ENCODE measurements at places on chromosomes 1 and 21.

DNA sequence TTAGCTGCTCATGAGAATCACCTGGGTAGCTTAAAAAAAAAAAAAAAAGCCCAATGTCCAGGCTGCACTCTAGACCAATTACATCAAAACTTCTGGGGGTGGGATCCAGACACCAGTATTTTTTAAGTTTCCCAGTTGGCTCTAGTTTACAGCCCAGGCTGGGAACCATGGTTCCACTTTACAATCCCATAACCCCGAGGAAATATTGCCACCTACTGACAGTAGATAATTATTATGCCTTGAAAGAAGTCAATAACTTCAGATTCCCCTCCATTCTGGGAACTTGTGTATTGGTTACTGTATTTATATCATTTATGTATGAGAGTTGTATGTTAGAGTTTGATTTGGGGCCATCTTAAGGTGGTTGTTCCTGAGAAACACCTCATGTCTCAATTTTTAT, 100.2 kb downstream of the SPATA46 start:
- DNase-seq, result peak; percentile 2

DNA sequence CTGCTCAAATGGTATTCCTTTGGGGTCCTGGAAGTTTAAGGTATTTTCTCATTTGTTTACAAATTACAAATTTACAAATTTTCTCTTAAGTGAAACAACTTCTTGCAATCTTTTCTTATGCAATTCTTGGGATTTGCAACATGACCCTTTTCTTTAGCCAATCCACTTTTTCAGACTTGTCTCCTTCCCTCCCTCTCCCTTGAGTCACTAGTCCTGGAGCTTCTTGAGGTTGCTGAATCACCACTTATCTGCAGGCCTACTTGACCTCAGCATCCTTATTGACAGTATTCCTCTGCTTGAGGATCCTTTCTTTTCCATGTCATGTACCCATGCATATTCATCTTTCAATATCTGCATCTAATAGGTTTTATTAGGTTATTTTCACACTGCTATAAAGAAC, 302.8 kb upstream of the ADAMTS5 start:
- peak; percentile 55 for DNase-seq

DNA sequence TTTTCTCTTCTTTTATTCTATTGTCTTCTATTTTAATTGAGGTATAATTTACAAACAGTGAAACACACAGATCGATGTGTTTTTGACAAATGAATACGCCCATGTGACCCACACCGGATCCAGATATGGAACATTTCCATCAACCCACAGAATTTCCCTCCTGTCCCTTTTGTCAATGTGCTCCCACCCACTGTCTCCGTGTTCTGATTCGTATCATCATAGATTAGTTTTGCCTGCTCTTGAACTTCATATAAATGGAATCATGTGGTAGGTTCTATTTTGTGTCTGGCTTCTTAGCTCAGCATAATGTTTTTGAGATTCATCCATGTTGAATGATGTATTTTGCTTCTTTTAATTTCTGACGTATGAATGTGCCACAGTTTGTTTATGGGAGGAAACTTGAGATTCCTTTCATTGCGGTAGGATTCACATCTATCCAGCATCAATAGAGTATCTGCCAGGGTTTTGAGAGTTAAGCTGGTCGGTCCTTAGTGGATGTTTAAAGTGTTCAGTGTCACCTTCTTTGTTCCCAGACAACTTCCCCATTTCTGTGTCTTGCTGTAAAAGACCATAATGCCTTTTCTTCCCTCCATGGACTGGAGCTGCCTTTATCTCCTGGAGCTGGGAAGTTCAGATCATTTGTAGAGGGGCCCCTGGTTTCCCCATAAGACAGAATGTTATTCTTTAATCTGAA, 14.7 kb downstream of the NAV1 start:
- no peak for DNase-seq

- no peak for DNase-seq
These were observed 20.8 kb upstream of the PTPRF start for GRCh38 chr1:43509740-43510375.

- DNase-seq, result no peak
These were observed 38.2 kb downstream of the ZBTB40 start for GRCh38 chr1:22489823-22490222.

DNA sequence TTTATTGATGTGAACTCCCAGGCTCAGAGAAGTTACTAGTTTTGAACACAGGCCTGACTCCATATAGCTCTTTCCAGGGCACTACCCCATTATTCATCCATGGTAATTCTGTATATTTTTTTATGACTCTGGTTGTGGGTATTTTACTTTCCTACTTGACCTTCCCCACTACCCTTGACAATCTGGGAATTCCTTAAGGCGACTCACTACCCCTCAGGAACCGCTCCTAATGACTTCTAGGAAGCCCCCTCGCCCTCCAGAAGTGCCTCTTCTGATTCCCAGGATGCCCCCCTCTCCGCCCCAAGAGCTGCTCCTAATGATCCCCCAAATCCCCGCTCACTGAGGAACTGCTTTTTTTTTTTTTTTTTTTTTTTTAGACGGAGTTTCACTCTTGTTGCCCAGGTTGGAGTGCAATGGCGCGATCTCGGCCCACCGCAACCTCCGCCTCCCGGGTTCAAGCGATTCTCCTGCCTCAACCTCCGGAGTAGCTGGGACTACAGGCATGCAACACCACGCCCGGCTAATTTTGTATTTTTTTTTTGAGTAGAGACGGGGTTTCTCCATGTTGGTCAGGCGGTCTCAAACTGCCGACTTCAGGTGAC, 972 bp upstream of the KDM4A start:
- no peak for DNase-seq

GRCh38 chr1:47505267-47505666, 67.4 kb downstream of the FOXD2 start:
- no peak for DNase-seq

- no peak for DNase-seq
These were observed 532 bp downstream of the ERO1B start for GRCh38 chr1:236281198-236281653.

DNA sequence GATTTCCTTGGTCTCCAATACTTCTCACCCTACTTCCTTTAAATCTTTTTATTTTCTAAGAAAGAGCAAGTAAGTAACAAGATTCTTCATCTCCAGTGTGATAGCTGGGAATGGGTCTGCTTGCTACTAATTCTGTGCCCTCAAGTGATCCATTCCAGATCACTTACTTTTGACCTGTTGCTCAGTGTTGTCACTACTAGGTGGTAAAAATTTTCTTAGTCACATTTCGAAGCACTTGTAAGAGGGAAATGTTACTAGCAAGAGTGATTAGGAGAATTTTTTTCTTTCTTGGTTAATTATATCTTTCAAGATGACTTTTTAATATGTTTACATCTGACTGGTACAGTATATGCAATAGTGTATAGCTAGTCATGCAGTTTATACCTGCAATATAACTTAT, 2.2 kb downstream of the UBAP2L start:
- DNase-seq, result no peak

DNA sequence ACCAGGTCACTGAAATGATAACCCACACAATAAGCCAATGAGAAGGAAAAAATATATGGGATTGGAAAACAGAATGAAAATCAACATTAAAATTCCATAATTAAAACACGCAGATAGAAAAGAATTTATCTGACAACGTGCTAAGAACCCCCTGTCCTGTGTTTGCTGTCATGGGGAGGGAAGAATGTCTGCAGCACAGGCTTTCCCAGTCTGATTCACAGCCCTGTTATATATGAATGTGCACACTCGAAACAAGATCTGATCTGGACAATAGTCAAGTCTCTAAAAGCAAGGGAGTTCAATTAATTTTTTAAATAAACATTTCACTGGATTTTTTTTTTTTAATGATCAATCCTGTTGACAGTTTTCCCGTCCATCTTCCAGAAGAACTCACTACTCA, 220.0 kb downstream of the RERE start:
- DNase-seq, result no peak

DNA sequence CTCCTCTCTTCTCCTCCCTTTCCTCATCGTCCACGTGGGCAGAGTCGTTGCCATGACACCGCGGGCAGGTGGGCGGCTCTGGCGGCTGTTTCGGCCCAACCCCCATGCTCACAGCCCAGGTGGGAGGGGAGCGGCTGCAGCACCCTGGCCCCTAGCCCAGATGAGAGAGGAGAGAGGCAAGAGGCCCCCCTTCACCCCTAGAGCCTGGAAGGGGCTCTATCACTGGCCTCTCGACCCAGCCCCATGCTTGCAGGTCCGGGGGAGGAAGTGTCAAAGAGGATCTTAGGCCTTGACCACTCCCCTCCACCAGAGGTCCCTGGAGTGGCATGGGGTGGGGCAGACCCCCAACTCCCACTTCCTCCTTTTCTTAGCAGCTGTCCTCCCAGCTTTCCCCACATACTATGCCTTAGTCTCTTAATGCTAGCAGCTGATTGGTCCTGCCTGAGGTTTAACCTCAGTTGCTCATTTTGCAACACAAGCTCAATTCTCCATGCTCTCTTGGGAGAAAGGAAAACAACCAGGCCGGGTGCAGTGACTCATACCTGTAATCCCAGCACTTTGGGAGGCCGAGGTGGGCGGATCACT, 10.4 kb downstream of the DLGAP3 start:
- DNase-seq, result no peak

- peak; percentile 84 for DNase-seq
These were observed 26.0 kb upstream of the BCL9 start for GRCh38 chr1:147515045-147515869.

DNA sequence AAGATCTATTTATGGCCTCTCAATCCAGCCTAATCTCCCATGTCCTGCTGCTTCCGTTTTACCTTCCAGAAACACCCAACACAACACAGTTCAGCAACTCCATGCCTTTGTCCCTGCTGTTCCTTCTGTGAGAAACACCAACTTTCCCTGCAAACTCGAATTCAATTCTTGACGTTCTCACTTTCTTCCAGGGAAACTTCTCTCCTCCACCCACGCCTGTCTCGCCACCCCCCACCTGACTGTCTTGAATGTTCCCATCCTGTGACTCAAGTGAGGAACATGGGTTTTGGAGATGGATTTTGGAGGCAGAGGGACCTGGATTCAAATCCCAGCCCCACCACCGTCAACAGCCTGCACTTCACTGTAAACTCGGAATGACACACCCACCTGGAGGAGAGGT, 44.8 kb downstream of the GRHL3 start:
- DNase-seq, result no peak

- no peak for DNase-seq
These were observed 16.3 kb upstream of the OLFML2B start for GRCh38 chr1:162040001-162040400.

- no peak for DNase-seq
These were observed 34.7 kb downstream of the PTPN14 start for GRCh38 chr1:214516434-214517326.

GRCh38 chr1:18996548-18997177, 40.2 kb upstream of the IFFO2 start:
- DNase-seq, result no peak

- DNase-seq, result no peak
These were observed 7.7 kb downstream of the LPGAT1 start for GRCh38 chr1:211822677-211823407.

GRCh38 chr1:246632281-246633168, 66.3 kb downstream of the CNST start:
- DNase-seq, result peak; percentile 84

GRCh38 chr1:234969581-234970400, 158.8 kb downstream of the TOMM20 start:
- no peak for DNase-seq

DNA sequence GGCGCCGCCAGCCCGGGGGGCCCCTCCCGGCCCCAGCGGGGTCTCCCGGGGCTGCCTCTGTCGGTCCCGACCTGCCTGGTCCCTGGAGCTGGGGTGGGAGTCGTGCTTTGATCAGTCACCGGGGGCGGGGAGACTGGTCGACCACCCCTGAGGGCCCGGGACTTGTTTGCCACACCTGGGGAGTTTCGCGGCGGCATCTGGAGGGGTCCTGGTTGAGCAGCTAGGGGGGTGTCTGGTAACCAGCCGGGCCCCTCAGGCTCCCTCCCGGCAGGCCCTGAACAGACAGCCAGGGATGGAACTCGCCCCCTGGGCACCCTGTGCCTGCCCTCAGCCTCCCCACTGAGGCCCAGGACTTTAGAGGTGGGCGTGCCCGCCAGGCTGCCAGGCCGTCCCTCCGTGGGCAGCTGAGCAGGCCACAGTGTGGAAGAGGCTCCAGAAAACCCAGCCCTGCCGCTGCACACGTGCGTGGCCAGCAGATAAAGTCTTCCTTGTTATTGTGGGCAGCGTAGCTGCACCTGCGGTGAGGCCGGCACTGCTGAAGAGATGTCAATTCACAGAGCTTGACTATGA, 13.3 kb upstream of the SAMD11 start:
- no peak for DNase-seq

DNA sequence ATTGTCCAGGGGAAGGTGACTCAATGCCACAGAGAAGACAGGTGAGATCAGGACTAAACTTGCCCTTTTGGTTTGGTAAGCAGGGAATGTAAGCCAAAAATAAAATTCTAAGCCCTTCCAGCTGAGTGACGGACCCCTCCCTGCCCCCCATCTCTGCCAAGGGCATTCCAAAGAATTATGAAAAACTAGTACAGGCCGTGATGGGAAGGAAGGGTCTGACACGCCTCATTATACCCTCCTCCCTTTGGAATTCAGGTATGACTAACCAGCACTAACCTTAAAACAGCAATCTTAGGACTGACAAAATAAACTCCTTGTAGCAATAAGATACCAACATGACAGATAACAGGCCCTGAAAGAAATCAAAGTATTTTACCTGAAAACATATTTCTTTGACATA, 99.6 kb downstream of the GABPA start:
- DNase-seq, result peak; percentile 32

DNA sequence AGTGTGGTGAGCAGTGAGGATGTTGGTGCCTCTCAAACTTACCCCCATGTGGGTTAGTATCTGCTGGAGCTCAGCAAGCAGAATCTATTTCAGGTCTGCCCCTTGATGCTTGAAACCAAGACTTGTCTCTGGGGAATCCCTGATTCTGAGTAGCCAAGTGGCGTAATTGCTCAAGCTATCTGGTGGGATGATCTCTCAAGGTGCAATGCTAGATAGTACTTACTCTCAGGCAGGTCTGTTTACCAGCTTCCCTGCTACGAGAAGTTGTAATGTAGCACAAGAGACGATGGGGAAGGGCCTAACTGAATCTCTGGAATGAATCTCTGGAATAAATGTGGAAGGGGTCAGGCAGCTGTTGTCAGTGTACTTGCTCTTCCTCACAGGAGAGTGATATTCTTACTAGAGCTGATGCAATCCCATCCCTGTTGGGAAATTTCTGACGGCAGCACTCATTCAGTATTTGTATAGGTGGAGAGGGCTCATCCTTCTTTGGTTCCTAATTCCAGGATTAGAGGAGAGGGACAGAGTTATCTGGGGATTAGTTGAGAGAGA, 65.4 kb downstream of the MACF1 start:
- DNase-seq, result no peak
